ENCODE measurements at places on chromosomes 3 and 15.
A peak's percentile ranks its signal among the peaks of the same experiment; 100 is the strongest.

DNA sequence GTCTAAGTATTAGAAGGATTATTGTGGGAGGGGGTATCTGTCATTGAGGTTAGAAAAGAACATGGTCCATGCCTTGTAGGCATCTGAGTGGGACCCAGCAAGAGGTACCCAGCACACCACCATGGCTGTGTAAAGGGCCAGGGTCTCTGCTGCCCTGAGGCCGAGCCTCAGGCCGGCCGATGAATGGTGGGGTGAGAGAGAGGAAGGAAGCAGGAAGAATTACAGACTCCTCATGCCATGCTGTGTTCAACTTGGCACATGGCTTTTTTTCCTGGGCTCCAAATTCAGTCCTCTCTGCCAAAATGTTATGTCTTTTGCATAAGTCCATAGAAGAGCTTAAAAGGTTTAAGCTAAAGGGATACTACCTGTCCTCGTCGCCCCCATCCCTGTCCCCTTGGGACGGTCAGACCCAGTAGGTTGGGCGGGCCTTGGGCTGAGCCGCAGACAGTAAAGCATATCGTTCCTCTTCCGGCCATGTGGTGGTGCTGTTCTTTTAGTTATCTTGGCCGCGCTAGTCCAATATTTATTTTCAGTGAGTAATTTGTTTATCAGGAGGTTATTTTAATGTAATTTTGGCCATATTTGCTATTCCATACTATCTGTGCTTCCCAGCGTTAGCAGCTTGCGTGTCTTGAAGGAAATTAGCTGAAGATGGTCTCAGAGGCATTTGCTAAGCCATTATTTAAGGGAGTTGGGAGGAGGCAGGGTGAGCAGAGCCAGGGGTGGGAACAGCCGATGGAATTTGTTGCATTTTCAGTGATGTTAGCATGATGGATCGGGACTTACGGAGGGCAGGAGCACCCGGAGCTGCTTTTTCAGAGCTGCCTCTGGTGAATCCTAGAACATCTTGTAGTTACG is 152.4 kb downstream of the AGBL1 start:
- DNase-seq, result peak; percentile 40

DNA sequence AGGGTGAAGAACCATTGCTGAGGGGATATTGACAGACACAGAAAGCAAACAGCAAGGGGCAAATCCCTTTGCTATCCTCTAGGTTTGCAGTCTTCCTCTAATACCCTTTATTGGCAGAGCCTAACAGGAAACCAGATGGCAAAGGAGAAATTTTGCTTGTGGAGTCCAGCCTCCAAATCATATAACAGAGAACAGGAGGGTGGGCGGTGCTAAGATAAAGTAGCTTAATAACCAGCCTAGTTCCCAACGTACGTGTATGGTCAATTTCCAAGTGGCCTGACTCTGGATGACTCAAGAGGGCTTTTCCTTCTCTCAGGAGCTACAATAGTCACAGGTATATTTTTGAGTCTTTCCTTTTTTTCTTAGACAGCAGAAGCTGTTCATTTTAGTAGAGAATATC is 404.5 kb downstream of the PDCD6IP start:
- no peak for DNase-seq

- peak; percentile 84 for DNase-seq
These were observed 10.5 kb upstream of the SLITRK3 start for GRCh38 chr3:165206454-165207266.

- DNase-seq, result no peak
These were observed 240.9 kb upstream of the ADAMTS9 start for GRCh38 chr3:64928683-64929082.

GRCh38 chr15:74511583-74511982 is 29.4 kb upstream of the ARID3B start:
- no peak for DNase-seq

- no peak for DNase-seq
These were observed 130.9 kb downstream of the PGPEP1L start for GRCh38 chr15:98876451-98877369.

DNA sequence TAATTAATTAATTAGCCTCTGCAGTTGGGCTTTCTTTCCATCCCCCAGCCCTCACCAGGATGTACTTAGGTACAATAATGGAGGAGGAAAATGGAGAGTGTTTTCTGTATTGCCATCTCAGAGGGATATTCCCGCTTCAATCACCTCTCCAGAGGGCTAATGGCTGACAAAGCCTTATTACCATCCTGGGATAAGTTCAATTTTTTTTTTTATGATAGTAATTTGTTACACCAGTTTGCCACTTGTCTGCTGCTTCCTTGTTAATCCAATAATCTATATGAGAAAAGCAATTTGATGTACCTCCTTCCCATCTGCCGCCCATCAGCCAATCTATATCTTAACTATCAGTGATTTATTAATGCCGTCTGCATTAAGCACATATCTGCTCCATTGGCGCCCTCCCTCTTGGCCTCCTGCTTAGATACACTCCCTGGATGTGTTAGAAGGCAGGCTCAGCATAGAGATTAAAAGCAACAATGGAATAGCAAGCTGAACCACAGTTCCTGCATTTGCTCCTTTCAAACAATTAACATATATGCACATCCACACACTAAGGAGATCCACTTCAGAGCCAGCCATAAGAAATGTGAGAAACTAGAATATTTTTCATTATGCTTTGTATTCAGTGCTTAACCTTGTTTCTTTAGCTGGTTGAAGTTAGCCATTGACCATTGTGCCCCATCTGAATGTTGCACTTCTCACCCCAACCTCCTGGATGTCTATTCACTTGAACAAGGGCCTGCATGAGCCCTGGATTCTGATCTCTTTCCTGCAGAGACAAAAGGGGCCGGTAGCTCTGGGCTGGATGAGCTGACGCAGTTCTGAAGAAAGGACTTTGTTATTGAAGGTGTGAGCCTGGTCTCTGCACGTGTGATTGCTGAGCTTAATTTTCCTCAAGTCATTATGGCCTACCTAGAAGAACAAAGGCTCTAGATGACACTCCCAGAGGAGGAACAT is 237.3 kb upstream of the GAP43 start:
- no peak for DNase-seq

DNA sequence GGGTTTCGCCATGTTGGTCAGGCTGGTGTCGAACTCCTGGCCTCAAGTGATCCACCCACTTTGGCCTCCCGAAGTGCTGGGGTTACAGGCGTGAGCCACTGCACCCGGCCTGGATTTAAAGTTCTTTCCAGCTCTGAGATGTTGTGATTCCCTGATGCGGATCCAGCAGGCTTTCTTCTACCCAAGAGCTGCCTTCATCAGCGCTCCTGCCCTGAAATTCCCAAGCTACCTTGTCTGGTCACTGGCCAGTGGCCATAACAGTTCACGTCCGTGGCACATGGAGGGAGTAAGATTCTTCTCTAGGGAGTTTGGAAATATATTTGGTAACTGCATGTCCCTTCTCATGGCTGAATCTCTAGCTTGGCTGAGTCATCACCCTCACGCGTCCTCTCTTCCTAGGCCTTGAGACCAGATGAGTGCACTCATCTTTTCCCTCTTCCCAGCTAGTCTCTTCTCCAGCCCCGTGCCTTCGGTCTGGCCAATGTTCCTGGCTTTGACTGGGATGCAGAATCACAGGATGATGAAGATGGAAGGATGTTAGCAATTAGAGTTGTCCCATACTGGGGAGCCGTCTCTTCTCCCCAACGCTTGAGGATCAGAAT is 29.8 kb upstream of the APOD start:
- DNase-seq, result no peak

DNA sequence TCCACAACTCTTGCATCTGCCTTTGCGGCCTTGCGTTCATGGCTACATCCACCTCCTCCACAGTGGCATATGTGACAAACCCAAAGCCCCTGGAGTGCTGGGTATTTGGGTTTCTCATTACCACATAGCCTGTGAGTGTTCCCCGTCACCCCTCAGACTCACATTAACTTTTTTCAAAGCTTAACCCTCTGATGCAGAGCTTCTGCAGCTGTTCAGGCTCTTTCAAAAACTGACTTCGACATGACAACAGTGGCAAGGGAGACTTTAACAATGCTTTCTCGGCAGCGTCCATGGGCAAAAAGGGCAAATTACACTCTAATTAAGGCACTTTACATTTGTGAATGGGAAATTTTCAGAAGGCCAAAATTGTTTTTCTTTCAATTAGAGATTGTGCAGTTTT is 343.2 kb downstream of the UNC13C start:
- no peak for DNase-seq

DNA sequence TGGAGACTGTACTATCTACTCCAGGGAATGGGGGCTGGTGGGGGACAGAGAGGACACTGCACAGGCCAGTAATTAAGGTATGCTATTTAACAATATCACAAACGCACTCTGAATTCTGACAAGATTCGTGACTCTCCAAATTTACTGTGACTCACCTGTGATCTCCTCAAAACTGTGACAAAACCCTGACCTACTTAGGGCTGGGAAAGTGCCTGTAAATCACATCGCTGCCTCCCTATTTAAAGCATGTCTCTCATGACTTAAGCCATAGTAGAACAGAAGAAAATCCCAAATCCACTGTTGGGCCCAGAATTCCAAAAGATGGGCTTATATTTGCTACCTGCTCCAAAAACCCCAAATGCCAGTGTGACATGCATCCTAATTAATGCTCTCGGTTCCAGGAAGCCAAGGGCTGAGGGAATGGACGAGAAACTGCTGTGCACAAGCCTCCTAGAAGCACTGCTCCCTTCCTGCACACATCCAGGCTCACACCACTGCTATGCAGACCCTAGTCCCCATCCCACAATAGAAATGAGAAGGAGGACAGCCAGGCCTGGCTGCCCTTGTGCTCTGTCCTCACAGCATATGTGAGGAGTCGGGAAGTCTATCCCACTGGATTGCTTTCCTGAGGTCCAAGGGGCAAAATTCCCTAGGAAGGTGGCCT is 187.7 kb upstream of the CHRNA7 start:
- DNase-seq, result no peak

- DNase-seq, result no peak
These were observed 1137.9 kb downstream of the ROBO2 start for GRCh38 chr3:78177780-78178179.

- no peak for DNase-seq
These were observed 48.5 kb downstream of the EFHB start for GRCh38 chr3:19885468-19885867.

DNA sequence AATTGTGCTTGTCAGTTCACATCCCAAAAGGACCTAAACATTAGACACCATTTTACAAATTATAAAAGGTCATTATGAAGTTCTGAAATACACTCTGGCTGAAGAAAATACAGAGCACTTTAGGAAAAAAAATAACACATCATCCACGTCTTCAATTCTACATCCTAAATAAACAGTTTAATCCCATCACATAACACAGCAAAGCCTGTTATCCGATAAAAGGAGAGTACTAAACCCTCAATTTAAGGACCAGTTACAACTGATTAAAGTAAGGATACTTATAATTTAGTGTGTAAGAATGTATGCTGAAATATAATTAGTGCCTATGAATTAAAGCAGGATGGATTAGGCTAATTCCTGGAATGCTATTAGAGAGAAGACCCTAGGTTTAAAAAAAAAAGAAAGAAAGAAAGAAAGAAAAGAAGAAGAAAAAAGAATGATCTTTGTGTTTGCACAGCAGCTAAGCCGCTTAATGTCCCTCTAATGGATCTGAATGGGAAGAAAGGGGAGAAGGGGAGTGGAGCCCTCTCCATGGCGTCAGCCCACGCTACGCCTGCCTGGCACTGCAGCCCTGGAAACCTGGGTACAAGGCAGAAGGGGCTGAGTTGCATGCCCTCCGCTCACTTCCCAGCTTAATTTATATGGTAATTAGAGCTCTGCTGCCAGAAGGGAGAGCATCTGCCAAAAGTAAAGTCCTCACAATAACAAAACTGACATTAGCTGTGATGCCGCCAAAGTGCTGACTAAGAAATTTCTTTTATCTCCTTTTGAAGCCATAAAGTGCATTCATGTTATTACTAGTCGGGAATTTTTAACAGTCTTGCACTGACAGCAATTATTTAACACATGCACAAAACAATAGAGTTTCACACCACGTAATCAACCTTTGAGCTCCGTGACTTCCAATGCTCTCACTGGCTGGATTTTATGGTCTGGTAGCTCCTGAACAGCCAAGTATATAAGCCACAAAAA is 90.0 kb downstream of the FSIP1 start:
- DNase-seq, result peak; percentile 29

DNA sequence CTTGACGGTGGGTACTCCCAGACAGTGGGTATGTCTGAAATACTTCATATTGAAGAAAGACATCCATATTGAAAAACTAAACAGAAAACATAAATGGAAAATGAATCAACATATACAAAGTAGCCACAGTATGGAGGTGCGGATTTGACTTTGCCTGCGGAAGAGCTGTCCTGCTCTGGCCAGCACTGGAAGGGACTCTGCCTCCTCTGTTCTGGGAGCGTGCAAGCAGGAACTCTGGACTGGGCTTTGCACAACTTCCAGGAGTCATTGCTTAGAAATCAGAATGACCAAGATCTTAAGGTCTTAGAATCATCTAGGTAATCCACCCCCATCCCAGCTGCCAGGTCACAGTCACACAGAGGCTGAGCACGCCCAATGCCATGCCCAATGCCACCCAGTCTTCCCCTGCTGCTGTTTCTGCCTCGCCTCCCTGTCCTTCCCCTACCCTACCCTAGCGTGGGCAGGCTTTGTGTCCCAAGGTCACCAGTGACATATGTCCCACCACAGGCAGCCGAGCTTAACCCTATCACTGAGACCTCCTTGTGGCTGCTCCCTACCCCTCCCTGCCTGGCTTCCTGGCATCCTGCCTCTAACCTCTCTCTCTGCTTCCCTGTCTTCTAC is 36.3 kb downstream of the CDC25A start:
- DNase-seq, result no peak

GRCh38 chr3:112089956-112090886 is 4.0 kb downstream of the C3orf52 start:
- DNase-seq, result no peak

GRCh38 chr15:40130799-40131502 is 22.3 kb upstream of the BMF start:
- DNase-seq, result no peak

GRCh38 chr3:111496894-111497559 is 45.0 kb upstream of the CD96 start:
- DNase-seq, result no peak

DNA sequence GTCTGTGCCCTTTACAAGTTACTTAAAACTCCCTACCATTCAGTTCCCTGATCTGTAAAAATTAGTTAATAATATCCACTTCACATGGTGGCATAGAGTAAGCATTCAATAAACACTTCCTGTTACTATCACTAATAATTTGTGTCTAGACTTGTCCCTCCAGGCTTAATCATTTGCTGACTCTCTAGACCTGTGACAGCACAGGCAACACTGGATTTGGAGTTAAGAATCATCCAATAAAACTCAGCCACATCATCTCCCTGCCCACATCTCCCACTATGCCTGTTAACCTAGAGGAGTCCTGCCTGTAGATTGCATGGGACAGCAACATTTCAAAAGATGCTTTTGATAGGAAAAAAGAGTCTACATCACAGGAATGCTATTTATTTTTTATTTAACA is 564.6 kb downstream of the MFSD1 start:
- no peak for DNase-seq

GRCh38 chr15:28094732-28095521 is 4.2 kb downstream of the OCA2 start:
- no peak for DNase-seq

GRCh38 chr3:55564726-55565125 is 77.6 kb upstream of the WNT5A start:
- no peak for DNase-seq

Measured in right hindlimb (tissue), 1 donor.